ENCODE measurements at places on chromosomes 4 and X. TPM values are rescaled to one million over a fixed set of nuclear protein-coding genes. Genes with fewer than 3 reads are reported as not detected.

The PLP1 gene
- 13.8 TPM for total RNA-seq

The VCX3B gene
- not detected for total RNA-seq

The XKRX gene
- total RNA-seq, result 0.26 TPM

GRCh38 chr4:110034026-110034393, 121.3 kb downstream of the EGF start:
- DNase-seq, result no peak

DNA sequence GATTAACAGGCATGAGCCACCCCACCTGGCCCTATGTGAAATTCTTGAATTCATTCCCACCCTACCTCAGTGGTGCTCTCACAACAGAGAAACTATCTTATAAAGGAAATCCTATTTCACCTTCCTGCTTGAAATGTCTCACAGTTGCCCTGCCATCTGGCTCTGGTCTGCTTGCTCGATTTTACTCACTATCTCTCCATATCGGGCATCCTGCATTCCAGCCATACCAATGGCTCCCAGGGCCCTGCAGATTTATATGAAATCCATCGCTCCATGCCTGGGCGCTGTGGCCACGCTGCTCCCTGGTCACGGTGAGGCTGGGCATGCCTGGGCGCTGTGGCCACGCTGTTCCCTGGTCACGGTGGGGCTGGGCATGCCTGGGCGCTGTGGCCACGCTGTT, 15.8 kb downstream of the SORBS2 start:
- DNase-seq, result no peak
